ENCODE measurements at places on chromosomes 7 and 10. TPM values are rescaled to one million over a fixed set of nuclear protein-coding genes. Genes with fewer than 3 reads are reported as not detected.

DNA sequence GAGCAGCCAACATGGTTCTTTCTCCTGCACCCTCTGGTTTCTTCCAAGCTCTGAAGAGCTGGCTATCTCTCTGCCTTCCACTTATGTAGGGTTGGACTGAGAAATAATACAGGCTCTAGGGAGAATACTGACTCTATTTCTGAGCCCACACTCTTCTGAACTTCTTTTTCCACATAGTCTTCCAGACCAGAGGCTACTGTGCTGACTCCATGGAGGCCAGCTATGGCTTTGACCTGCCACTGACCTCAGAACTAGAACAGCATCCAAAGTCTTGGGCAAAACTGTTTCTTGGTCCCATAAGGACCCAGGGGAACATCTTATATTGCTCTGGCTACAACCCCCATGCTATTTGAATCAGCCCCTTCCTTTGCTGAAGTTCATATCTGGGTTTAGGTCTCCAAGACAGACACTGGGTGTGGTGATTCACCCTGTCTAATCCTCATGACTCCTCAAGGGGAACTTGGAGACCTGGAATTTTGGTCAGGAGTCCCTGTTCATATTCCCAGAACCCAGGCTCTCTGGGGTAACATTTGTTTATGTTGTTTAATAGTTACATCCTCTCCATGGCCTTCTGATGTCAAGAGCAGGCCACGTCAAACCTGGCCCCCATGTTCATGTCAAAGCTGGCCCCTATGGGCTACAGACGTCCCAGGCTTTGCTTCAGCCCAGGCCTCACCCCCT is 12.1 kb upstream of the PLAU start:
- H3K27me3 ChIP-seq: peaks cover 33% of the 10 kb centered on the region
- no peak overlapping the region for H3K27ac ChIP-seq
- H3K4me3 ChIP-seq: no peak overlapping the region
- H3K36me3 ChIP-seq: no peaks in the 10 kb centered on the region
- peaks cover 15% of the 10 kb centered on the region for H3K4me1 ChIP-seq
- DNase-seq: no peak

DNA sequence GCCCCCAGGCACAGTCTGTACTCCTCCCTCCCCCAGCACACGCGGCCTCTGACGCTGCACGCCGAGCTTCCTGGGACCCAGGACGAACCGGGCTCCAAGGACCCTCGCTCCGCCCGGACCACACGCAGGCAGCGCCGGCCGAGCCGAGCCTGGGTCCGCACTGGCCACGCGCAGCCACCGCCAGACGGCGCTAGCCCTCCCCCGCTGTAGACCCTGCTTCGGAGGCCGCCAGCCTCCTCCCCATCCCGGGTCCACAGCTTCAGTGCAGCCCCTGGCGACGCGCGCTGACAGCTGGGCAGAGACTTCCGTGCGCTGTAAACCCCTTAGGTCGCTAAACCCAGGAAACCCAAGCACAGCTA is 936 bp upstream of the TCERG1L start:
- no peaks in the 10 kb centered on the region for H3K4me1 ChIP-seq
- H3K27me3 ChIP-seq: peaks cover 38% of the 10 kb centered on the region
- H3K27ac ChIP-seq: no peak overlapping the region
- no peak overlapping the region for H3K4me3 ChIP-seq
- DNase-seq: no peak

- H3K4me1 ChIP-seq: no peaks in the 10 kb centered on the region
- H3K36me3 ChIP-seq: no peaks in the 10 kb centered on the region
- no peak overlapping the region for H3K27ac ChIP-seq
- H3K4me3 ChIP-seq: no peak overlapping the region
- DNase-seq: no peak
- H3K27me3 ChIP-seq: peaks cover 12% of the 10 kb centered on the region
Observed at GRCh38 chr10:68121852-68122251, 12.6 kb downstream of the MYPN start.

DNA sequence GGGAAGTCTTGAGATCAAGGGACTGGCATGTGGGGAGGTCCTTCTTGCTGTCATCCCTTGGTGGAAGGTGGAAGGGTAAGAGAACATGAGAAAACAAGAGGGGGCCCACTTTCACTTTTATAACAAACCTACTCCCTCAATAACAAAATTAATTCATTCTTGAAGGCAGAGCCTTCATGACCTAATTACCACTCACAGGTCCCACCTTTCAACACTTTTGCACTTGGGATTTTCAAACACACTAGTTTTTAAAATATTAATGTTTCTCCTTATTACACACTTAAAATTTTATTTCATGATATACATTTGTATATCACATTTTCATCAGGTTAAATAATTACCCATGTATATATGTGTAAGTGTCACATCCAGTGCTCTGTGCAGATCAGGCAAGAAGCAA is 2.0 kb downstream of the ST7 start:
- no peak for DNase-seq
- H3K27ac ChIP-seq: no peak overlapping the region
- H3K27me3 ChIP-seq: peaks cover 9% of the 10 kb centered on the region
- H3K4me3 ChIP-seq: peak overlapping the region; percentile 93

GRCh38 chr10:43235070-43235900 is 31.6 kb downstream of the RASGEF1A start:
- no peak for DNase-seq
- no peaks in the 10 kb centered on the region for H3K36me3 ChIP-seq
- H3K27ac ChIP-seq: no peak overlapping the region
- H3K4me1 ChIP-seq: peaks cover 14% of the 10 kb centered on the region
- H3K4me3 ChIP-seq: no peak overlapping the region

DNA sequence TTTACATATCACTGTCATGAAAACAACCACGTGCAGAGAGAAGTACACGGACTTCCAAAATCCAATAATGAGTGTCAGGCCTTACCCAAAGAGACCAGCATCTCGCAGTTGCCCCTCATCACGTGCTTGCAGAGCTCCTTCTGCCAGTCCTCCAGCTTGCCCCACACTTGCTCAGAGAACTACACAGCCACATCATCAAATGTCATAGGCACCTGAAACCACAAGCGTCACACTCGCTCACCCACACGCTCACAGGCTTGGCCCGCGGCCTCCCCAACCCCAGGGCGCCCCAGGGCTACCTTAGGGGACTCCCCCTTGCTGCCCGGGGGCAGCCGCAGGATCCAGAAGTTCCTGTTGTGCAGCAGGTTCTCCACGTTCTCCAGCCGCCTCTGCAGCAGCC is 123.4 kb upstream of the ZNF746 start:
- H3K36me3 ChIP-seq: peaks cover 50% of the 10 kb centered on the region
- H3K27me3 ChIP-seq: peaks cover 2% of the 10 kb centered on the region
- no peak overlapping the region for H3K27ac ChIP-seq
- H3K4me3 ChIP-seq: no peak overlapping the region

DNA sequence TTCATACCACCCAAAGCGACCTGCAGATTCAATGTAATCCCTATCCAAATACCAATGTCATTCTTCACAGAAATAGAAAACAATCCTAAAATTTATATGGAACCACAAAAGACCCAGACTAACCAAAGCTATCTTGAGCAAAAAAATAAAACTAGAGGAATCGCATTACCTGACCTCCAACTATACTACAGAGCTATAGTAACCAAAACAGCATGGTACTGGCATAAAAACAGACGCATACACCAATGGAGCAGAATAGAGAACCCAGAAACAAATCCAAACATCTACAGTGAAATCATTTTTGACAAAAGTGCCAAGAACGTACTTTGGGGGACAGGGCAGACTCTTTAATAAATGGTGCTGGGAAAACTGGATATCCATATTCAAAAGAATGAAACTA is 16.9 kb upstream of the CUL1 start:
- peaks cover 1% of the 10 kb centered on the region for H3K36me3 ChIP-seq
- peaks cover 16% of the 10 kb centered on the region for H3K27me3 ChIP-seq
- H3K27ac ChIP-seq: no peak overlapping the region
- no peaks in the 10 kb centered on the region for H3K4me1 ChIP-seq

DNA sequence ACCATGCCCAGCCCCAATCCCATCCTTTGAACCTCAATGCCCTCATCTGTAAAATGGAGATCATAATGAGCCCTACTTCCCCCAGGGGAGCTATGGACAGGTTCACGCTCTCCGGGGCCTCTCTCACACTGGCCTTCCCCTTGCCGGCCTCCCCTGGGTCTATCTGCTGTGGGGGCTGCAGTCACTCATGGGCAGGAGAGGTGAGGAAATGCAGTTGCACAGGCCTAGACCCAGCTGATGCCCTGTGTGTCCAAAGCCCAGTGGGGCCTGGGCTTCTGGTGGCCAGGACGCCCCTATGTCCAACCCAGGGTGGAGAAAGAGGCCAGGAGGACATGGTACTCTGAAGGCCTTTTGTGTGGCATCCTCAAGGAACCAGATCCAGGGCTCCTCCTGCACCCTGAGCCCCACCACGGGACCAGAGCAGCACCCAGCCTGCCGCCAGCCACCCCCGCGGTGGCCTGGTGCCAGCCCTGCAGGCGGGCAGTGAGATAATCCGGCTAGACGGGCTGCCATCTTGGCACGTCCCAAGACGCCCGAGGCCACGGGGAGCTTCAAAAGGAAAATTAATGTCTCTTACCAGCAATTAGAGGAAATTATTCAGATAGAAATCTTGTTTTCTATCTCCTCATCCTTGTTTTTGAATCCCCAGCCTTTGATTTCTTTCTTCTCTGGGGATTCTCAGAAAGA is 39.0 kb downstream of the MYL10 start:
- no peak overlapping the region for H3K4me3 ChIP-seq
- no peaks in the 10 kb centered on the region for H3K27me3 ChIP-seq
- no peaks in the 10 kb centered on the region for H3K36me3 ChIP-seq
- DNase-seq: no peak
- no peak overlapping the region for H3K27ac ChIP-seq

GRCh38 chr10:130037169-130037661 is 73.1 kb upstream of the EBF3 start:
- H3K4me1 ChIP-seq: no peaks in the 10 kb centered on the region
- no peak overlapping the region for H3K27ac ChIP-seq
- no peak for DNase-seq
- H3K27me3 ChIP-seq: peaks cover 6% of the 10 kb centered on the region
- H3K4me3 ChIP-seq: no peak overlapping the region
- H3K36me3 ChIP-seq: no peaks in the 10 kb centered on the region

- H3K36me3 ChIP-seq: no peaks in the 10 kb centered on the region
- DNase-seq: no peak
- no peaks in the 10 kb centered on the region for H3K4me1 ChIP-seq
- peaks cover 5% of the 10 kb centered on the region for H3K27me3 ChIP-seq
- H3K4me3 ChIP-seq: no peak overlapping the region
Observed at GRCh38 chr10:121237718-121238117, 360.5 kb downstream of the FGFR2 start.

GRCh38 chr7:22672846-22673680 is 53.9 kb upstream of the IL6 start:
- peak overlapping the region; percentile 6 for H3K4me3 ChIP-seq
- peaks cover 66% of the 10 kb centered on the region for H3K4me1 ChIP-seq
- peaks cover 4% of the 10 kb centered on the region for H3K36me3 ChIP-seq
- no peak for DNase-seq
- peaks cover 3% of the 10 kb centered on the region for H3K27me3 ChIP-seq

GRCh38 chr7:6556196-6556595 is 4.9 kb upstream of the GRID2IP start:
- DNase-seq: no peak
- H3K36me3 ChIP-seq: peaks cover 2% of the 10 kb centered on the region
- H3K27me3 ChIP-seq: peaks cover 2% of the 10 kb centered on the region
- H3K4me3 ChIP-seq: no peak overlapping the region
- peaks cover 7% of the 10 kb centered on the region for H3K4me1 ChIP-seq

DNA sequence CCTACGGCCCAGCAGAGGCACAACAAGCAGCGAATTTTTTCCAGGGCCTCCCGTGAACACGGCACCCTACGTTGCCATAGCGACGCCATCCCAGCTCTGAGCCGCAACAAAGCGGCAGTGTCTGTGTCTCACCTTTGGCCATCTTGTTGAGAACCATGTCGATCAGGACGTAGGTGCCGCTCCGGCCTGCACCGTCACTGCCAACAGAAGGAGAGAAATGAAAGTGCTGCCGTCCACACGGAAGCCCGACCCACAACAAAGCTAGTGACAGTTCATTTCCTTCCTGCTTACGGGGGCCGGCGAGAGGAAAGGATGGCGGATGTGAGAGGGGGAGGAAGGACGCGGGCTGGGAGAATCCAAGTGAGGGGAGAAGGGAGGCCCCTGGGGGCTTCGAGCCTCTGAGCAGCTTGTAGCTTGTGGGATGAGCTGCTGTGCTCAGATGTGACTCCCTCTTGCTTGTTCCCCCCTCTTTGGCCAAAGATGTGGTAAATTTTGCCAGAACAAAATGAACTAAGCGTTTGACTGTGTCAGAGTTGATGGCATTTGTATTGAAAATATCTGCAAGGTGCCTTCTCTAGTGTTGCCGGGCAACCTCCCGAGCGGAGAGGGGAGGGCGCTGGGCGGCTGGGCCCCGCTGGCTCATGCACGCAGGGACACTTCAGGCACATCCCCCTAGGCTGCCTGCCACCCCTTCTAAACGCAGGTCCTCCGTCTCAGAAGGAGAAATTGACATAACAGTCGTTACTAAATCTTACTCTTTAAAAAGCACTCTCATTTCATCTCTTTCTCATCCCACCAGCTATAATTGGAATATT is 232.2 kb downstream of the DNAJB6 start:
- peaks cover 38% of the 10 kb centered on the region for H3K4me1 ChIP-seq
- peak overlapping the region; percentile 83 for H3K4me3 ChIP-seq
- peak; percentile 40 for DNase-seq
- H3K27ac ChIP-seq: peak overlapping the region; percentile 74

- H3K36me3 ChIP-seq: peaks cover 22% of the 10 kb centered on the region
- H3K4me1 ChIP-seq: peaks cover 15% of the 10 kb centered on the region
- no peak for DNase-seq
- no peak overlapping the region for H3K27ac ChIP-seq
Observed at GRCh38 chr10:1035201-1035600, 9.5 kb upstream of the IDI2 start.

DNA sequence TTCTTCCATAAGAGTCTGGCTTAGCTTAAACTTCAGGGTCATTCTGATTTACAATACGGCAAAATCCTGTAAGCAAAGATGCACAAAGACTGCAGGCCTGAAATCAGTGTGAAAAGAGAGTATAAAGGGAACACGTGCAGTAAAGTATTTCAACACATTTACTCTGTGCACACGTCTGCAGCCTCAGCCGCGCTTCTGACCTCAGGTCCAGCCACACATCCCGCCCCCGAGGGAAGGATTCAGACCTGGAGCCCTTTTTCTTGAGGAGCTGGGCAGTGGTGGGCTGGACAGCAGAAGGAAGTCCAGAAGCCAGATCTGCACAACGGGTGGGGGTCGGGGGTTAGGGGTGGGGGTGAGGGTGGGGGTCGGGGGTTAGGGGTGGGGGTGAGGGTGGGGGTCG is 58.9 kb upstream of the FAM20C start:
- H3K27ac ChIP-seq: no peak overlapping the region
- H3K4me1 ChIP-seq: no peaks in the 10 kb centered on the region
- peaks cover 2% of the 10 kb centered on the region for H3K27me3 ChIP-seq
- no peak for DNase-seq
- H3K4me3 ChIP-seq: no peak overlapping the region

DTX2 gene
- 28.0 TPM for total RNA-seq

ASAH2 gene
- 5.4 TPM for total RNA-seq

MSMB gene
- total RNA-seq: not detected

ZP3 gene
- 4.2 TPM for total RNA-seq

DPYSL4 gene
- 24.1 TPM for total RNA-seq

TCERG1L gene
- 0.05 TPM for total RNA-seq

ADAMTS14 gene
- 0.21 TPM for total RNA-seq

TRPV5 gene
- not detected for total RNA-seq

FAM25A gene
- not detected for total RNA-seq

ENO4 gene
- not detected for total RNA-seq

SUGCT gene
- 0.93 TPM for total RNA-seq

TYW1B gene
- total RNA-seq: 3.3 TPM
